Body of pancreas (tissue), 4 donors: ENCODE measurements at places on chromosomes 3 and 15. TPM values are rescaled to one million over a fixed set of nuclear protein-coding genes. Genes with fewer than 3 reads are reported as not detected.

Gene OR5H1
- total RNA-seq: not detected

Gene CPN2
- total RNA-seq: not detected

DNA sequence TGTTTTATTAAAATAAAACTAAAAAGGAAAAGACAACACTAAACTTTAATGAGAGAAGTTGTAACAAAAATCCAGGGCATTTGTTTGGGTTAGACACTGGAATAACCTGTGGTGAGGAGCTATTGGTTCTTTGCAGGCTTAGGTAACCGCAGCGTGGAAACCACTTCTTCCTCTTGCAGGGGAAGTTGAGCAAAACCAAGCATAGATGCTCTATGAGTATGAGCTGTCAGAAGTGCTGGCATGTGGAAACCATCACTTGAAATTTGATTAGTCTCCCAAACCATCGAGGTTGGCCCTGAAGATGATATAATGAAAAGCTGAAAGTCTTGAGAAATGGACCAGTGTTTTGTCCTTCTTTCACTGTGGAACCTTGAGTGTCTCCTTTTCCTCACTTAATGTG lies 127.1 kb upstream of the RBMS3 start:
- H3K36me3 ChIP-seq: no peaks in the 10 kb centered on the region
- no peak overlapping the region for H3K27ac ChIP-seq
- no peak overlapping the region for H3K4me3 ChIP-seq
- no peaks in the 10 kb centered on the region for H3K4me1 ChIP-seq
- no peaks in the 10 kb centered on the region for H3K27me3 ChIP-seq
- DNase-seq: no peak

GRCh38 chr3:26621906-26622620 lies 509 bp upstream of the LRRC3B start:
- no peaks in the 10 kb centered on the region for H3K36me3 ChIP-seq
- no peak overlapping the region for H3K27ac ChIP-seq
- H3K4me3 ChIP-seq: no peak overlapping the region
- DNase-seq: no peak
- H3K27me3 ChIP-seq: no peaks in the 10 kb centered on the region
